ENCODE measurements at places on chromosomes 3 and 15. TPM values are rescaled to one million over a fixed set of nuclear protein-coding genes. Genes with fewer than 3 reads are reported as not detected.

DNA sequence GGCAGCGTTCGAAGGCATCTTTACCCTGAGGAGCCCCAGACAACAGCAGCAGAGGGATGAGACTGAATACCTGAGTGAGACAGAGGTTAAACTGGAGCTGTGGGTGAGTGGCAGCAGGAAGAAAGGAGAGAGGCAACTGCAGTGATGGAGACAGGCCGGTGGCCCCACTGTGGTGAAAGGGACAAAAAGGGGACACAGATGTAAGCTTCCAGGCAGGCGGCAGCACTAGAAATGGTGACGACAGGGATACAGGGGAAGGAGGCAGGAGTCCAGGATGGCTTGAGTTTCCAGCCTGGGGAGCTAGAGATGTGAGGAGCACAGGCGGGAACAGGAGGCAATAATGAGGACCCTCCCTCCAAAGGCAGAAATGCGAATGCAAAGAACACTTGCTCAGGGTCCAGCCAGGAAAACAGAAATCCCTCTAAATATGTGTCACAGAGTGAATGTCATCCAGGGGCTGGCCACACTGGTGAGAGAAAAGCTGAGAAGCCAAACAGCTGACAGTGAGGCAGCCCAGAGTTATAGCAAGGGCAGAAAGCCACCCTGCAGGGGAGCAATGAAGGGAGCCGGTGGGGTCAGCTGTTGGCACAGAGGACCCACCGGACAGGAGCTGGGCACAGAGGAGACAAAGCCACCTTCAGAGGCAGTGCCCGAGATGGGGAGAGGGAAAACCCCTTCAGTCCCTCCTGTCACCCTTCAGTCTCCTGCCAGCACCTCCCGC lies 70.1 kb downstream of the TBC1D2B start:
- DNase-seq: no peak
- H3K27ac ChIP-seq: no peak overlapping the region
- peaks cover 6% of the 10 kb centered on the region for H3K4me1 ChIP-seq
- H3K4me3 ChIP-seq: no peak overlapping the region

DNA sequence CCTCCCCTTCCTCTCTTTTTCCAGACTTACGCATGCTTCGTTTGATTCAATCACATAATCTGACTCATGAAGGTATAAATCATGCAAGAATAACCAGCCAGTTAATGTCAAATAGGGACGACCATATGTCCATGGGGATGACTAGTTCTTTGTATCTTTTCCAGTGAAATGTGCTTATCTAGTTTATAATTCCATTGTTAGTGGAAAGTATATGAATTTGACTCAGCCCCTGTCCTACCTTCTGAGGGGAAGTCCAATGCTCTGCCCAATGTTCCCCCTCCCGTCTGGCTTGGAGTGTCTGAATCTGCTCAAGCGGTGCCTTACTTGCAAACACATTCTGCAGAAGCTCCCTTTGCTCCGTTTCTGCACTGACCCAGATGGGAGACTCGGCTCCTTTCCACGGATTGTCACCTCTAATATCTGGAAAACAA lies 55.0 kb upstream of the EPHB3 start:
- no peaks in the 10 kb centered on the region for H3K4me1 ChIP-seq
- DNase-seq: no peak
- peaks cover 9% of the 10 kb centered on the region for H3K27me3 ChIP-seq
- H3K4me3 ChIP-seq: no peak overlapping the region

GRCh38 chr15:48415036-48415886 lies 84.0 kb downstream of the DUT start:
- H3K4me3 ChIP-seq: no peak overlapping the region
- no peak for DNase-seq
- H3K27ac ChIP-seq: no peak overlapping the region
- H3K4me1 ChIP-seq: no peaks in the 10 kb centered on the region
- H3K27me3 ChIP-seq: no peaks in the 10 kb centered on the region
- H3K36me3 ChIP-seq: no peaks in the 10 kb centered on the region

- H3K36me3 ChIP-seq: peaks cover 11% of the 10 kb centered on the region
- H3K27me3 ChIP-seq: no peaks in the 10 kb centered on the region
- H3K4me3 ChIP-seq: no peak overlapping the region
- H3K27ac ChIP-seq: no peak overlapping the region
- H3K4me1 ChIP-seq: no peaks in the 10 kb centered on the region
These were observed 21.7 kb downstream of the ATG3 start for GRCh38 chr3:112539825-112540650.

Gene MUC4
- 0.53 TPM for total RNA-seq

DNA sequence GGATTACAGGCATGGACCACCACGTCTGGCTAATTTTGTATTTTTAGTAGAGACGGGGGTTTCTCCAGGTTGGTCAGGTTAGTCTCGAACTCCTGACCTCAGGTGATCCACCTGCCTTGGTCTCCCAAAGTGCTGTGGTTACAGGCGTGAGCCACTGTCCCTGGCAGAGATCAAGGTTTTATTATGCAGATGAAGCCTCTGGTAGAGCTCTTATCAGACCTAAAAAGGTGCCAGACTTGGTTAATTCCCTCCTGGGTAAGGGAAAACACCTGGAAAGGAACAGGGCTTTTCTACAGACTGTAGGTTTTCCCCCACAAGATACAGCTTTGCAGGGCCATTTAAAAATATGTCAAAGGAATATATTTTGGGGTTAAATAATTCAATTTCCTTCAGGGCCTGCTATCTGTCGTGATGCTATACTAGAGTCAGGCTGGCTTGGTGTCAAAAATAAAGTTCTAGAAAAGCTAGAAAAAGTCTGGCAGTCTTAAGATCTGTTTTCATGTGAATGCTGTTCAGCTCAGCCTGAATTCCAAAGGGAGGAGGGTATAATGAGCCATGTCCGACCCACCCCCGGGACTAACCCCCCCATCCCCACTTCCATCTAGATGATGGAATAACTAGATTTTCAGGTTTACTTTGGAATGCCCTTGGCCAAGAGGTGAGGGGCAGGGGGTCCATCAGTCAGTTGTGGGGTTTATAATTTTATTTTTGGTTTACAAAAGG lies 1.9 kb upstream of the BLOC1S6 start:
- DNase-seq: no peak
- H3K27me3 ChIP-seq: no peaks in the 10 kb centered on the region
- H3K4me1 ChIP-seq: peaks cover 17% of the 10 kb centered on the region
- H3K4me3 ChIP-seq: peak overlapping the region; percentile 90
- H3K27ac ChIP-seq: no peak overlapping the region

Gene CDCP1
- 0.12 TPM for total RNA-seq

Gene THAP10
- 8.0 TPM for total RNA-seq

Gene TICRR
- total RNA-seq: 19.6 TPM

- peaks cover 38% of the 10 kb centered on the region for H3K4me1 ChIP-seq
- H3K27ac ChIP-seq: no peak overlapping the region
- H3K36me3 ChIP-seq: no peaks in the 10 kb centered on the region
- DNase-seq: no peak
These were observed 130.5 kb downstream of the ST8SIA2 start for GRCh38 chr15:92524161-92524560.

DNA sequence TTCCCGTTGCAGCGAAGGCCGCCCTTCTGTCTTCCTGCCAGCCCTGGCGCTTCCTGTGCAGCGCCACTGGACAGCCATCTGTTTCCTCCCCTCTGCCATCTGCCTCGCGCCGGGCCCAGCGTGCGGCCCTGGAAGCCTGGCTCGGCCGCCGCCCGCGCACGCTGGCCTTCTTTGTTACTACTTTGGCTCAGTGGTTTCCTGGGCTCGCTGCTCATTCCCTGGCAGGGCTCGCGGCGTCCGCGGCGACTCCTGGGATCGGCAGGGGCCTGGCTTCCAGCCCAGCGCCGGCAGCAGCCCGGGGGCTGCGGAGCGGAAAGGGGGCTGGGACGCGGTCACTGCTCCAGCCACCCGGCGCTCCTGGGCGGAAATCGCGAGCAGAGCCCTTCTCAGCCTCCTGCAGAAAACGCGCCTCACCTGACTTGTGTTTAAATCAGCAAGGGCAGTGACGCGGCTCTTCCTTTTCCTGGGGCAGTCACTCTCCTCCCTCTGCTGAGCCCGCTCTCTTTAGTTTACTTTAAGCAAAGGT lies 10.0 kb downstream of the CMTM7 start:
- H3K27me3 ChIP-seq: peaks cover 81% of the 10 kb centered on the region
- H3K4me1 ChIP-seq: peaks cover 12% of the 10 kb centered on the region
- DNase-seq: peak; percentile 90
- no peak overlapping the region for H3K27ac ChIP-seq
- H3K4me3 ChIP-seq: peak overlapping the region; percentile 46
- H3K36me3 ChIP-seq: no peaks in the 10 kb centered on the region

DNA sequence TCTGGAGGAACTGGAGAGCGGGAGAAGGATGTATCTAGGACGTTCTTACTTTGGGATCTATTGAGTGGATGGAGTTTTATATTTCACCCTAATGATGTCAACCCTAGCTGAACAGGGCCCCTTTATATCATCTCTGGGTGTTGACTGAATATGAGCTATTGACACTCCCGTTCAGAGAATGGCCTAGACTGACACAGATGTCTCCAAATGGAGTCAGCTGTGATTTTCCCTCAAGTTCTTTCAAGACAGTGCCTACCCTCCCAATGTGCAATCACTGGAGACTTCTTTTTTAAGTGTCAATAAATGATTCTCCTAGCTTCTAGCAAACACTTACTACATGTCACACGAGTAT lies 63.8 kb downstream of the FRMD4B start:
- H3K4me3 ChIP-seq: no peak overlapping the region
- no peak for DNase-seq
- no peak overlapping the region for H3K27ac ChIP-seq
- H3K4me1 ChIP-seq: no peaks in the 10 kb centered on the region

Gene PIERCE2
- 3.9 TPM for total RNA-seq

Measured in neural progenitor cell (in vitro differentiated cells).